ENCODE measurements at places on chromosomes 4 and X.

DNA sequence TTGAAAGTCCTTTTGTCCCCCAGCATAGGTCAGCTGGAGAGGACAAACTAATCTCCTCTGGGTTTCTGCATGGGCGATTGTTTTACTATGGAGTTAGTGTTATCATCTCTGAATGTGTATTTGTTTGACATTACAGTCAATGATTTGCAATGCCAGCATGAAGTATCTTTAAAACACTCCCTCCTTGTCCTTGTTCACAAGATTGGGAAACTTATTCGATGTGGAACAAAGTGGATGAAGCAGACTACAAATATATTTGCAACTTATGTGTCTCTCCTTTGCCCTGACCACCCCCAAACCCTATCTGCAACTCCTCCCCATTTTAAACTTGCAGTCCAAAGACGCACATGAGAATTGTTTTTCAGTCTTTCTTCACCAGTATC lies 1.5 kb upstream of the PITX2 start:
- DNase-seq, result no peak

DNA sequence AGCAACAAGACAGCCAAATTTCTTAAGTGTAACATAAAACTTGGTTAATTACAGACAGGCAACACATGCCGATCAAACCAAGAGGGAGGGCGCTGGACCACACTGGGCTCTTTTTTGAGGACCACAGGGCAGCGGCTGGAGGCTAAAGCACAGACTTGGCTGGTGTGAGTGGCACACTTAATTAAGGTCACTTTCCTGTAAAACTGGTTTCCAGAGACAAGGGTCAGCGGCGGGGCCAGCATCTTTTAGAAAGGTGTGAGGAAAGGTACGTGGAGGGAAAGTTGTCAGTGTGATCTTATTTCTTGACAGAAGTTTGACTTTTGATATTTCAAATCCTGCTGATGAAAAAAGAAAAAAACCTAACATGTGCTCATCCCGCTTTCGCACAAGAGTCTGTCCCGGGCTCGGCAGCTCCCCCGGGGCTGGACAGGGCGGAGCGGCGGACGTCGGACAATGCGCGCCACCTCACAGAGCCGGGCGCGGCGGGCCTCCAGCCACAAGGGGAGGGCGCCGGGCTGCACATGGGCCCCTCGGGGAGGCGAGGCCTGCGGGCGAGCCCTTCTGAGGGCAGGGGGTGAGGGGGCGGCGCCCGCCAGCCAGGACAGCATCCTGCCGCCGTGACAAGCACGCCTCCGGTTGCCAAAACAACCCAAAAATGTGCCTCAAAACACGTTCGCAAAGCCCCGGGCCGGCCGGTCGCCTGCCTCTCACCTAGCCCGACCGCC lies 660 bp upstream of the HSPA4L start:
- no peak for DNase-seq

DNA sequence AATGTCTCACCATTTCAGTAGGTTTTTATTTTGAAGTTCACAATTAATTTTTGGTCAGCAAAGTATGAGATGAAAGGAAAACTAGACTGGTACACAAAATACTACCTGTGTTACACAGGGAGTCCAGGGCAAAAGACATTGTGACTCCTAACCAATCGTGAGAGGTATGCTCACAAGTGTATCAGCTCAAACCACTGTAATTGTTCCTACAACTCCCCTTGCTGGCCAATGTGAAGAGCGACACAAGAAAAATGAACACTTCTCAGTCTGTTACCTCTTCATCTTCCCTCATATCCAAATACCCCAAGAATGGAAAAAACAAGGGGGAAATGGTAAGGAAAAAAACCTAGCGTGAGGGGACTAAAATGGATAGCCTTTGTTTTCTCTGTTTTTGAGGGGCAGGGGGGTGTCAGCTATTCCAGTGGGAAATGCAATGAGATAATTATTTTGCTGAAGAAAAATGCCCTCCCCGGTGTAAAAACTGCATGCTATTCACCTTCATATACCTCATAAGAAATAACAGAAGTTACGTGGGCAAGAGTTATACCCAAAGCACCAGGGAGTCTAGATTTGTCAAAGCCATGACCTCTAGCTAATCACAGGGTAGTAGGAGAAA lies 30.6 kb upstream of the NSUN7 start:
- DNase-seq, result no peak

- DNase-seq, result no peak
Observed at GRCh38 chr4:154399259-154399974, 92.2 kb downstream of the DCHS2 start.

DNA sequence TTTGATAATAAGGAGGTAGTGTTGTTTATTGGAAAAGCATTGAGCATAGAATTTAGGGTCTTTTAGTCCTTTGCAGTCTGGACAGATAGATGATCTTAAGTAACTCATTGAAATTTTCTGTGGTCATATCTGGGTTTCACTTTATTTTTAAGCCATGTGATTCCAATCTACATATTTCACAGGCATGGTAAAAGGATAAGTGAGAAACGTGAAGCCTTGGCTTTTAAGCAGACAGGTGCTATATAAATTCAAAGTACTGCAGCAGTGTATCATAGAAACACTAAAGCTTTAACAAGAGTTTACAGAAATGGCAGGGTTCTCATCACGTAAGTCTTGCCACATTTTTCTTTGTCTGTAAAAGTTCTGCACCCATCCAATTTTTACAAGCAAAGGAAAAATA lies 4.9 kb downstream of the PLS3 start:
- DNase-seq, result no peak

- no peak for DNase-seq
Observed at GRCh38 chr4:59676389-59676788, 1523.7 kb upstream of the ADGRL3 start.
